ENCODE measurements at places on chromosomes 2 and 18. TPM values are rescaled to one million over a fixed set of nuclear protein-coding genes. Genes with fewer than 3 reads are reported as not detected.

DNA sequence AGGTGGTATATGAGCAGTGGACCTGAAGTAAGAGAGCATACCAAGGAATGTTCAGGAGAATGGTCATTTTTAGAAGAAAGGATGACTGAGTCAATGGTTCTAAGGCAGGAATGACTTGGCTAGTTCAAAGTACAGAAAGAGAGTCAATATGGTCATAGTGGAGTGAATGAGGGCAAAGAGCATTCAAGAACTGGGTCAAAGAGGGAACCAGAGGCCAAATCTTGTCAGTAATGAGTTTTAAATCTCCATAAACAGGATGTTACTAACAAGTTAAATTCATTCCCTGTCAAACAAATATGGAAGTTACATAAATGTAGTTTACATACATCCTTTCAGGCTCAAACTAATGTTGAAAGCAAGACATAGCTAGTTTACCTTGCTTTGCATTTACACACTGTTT is 16.1 kb downstream of the CALCRL start:
- no peak for DNase-seq

- no peak for DNase-seq
Observed at GRCh38 chr2:214674278-214674677, 135.2 kb downstream of the BARD1 start.

DNA sequence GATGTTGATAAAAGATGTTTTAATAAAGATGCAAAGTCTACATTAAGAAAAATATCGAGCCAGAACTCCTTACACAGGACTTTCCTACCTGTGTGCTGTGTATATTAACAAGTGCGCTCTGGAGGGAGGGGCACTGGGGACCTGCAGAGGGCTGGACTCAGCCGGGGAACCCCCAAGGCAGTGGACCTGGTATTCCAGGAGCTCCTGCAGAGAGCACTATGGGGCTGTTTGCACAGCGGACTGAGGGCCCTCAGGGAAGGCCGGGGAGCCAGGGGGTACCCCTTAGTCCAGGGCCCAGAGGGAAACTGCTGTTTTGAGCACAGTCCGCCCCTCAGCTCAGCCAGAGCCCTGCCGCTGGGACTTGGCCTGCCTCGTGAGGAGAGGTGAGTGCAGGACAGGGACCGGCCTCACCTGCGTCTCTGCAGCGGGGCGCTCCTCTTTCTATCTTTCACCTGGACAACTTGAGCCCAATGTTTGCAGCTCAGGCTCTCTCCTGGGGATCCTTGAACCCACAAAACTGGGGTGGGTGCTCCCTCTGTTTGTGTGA is 168.4 kb downstream of the ARL4C start:
- DNase-seq = no peak

DNA sequence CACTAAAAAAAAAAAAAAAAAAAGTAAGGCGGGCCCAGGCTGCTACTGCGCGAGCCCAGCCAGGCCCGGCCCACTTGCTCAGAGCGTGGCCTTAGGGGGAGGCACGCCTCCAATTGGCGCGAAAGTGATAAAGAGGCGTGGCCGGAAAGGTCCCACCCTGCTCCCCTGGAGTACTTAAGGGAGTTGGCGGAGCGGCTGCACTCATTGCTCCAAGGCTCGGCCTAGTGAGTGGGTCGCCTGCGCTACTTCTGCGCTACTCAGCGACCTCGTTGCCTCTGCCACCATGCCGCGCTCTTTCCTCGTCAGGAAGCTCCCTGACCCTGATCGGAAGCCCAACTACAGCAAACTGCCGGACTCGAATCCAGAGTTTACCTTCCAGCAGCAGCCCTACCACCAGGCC is 36.9 kb downstream of the UNC80 start:
- no peak for DNase-seq

DNA sequence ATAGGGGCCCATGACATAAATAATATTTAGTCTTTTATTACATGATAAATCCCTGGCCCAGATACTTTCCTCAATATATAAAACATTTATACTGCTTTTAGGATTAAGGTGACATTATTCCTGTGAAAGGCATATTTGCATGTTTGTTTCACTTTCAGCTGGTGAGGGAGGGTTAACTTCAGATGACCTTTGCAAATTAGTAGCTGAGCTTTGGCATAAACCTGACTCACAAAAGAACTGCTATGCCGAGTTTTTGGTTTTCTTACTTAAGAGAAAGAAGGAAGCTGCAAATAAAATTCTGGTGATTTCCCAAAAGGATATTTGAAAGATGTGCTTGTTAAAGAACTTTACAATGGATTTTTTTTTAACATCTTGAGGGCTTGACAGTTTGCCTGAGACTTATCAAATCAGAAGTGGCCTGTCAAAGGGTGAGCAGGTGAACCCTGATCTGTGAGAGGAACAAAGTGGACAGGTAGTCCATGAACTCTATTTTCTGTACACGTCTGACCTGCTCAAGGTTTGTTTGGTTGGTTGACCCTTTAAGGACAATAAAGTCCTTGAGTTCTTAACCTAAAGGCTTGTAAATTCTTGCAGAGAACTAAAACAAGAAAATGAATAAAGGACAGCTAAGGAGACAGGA is 93.5 kb downstream of the FAM124B start:
- no peak for DNase-seq

DNA sequence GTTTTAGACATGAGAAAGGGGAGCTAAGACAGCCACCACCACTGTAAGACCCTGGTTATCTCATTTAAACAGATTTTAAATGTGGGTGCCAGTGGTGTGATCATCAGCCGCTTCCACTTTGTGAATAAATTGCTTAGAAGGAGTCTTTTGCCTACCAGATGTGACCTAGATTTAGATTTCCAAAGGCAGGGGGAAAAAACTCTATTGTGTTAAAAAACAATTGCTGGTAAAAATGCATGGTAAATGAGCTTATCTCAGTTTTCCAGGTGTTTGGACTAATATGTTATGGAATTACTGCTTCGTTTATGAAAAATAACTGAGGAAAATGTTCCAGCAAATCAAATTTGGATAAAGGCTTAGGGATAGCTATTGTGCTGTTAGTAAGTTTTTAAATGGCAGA is 466.3 kb upstream of the RAB12 start:
- DNase-seq = no peak

GRCh38 chr2:108316033-108316432 is 27.3 kb downstream of the SULT1C2 start:
- no peak for DNase-seq

The HOXD13 gene
- 4.2 TPM for total RNA-seq

The STON1 gene
- total RNA-seq = 2.5 TPM

The HOXD12 gene
- not detected for total RNA-seq
